Ecto neural progenitor cell (in vitro differentiated cells): ENCODE measurements at places on chromosomes 3 and 15.

GRCh38 chr3:31671976-31672375 is 139.3 kb downstream of the STT3B start:
- no peak for DNase-seq

- DNase-seq: no peak
Observed at GRCh38 chr15:48868536-48868935, 9.4 kb upstream of the EID1 start.

GRCh38 chr15:76993114-76993725 is 1.7 kb upstream of the PSTPIP1 start:
- no peak for DNase-seq

GRCh38 chr3:31754575-31755278 is 222.0 kb downstream of the STT3B start:
- DNase-seq: no peak

- DNase-seq: peak; percentile 17
Observed at GRCh38 chr3:134627831-134628230, 23.0 kb downstream of the KY start.

DNA sequence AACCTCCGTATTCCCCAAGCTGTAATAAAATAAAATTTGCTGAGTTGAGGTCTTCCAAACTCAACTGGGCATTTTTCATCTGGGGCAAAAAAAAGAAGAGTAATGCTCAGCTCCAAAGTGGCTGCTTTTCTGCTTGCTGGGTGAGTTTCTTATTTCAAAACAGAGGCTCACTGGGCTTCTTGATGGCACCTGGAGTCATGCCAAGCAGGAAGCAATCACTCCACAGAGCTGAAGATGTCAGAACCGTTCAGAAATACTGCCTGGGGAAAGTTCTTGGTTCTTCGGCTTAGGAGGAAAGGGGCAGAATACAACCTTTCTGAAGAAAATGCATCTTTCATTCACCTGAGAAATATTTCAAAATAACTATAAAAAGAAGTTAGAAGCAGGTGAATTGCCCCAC is 4.1 kb downstream of the CCR9 start:
- no peak for DNase-seq

DNA sequence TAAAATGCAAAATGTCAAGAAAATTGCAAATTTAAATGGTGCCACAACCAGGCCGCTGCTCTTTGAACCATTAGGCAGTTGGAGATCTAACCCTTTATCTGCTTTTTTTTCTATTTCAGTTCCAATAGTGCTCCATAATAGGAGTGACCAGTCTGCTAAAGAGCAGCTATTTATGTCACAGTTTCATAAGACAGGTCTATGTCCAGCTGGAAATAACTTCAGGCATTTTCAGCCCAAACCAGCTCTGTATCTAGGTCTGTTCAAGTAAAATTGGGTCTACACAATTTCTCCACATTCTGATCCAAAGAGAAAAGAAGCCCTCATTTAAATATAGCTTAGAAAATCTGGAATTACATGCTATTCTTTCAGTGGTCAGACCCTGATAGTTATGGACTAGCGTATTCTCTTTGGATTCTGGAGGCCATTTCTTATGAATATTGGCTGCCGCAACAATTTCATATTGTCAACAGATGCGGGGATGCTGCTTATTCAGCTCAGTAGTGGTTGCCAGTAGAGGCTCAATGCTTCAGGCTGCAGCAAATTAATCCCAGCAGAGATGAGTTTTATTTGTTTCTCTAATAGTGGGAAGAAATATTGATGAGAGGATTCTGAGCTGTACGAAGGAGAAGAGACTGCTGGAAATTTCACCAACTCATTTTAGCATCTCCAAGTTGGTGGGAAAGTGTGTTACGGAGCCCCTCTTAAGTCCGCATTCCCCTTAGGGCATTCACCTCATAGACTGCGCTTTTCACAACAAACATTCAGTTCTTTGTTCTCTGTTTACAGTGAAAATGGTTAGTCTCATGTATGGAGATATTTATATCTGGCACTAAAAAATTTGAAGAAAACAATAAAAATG is 887.0 kb downstream of the ROBO1 start:
- no peak for DNase-seq

- no peak for DNase-seq
Observed at GRCh38 chr3:128485282-128486204, 7.5 kb downstream of the GATA2 start.

- DNase-seq: no peak
Observed at GRCh38 chr15:31207246-31207645, 105.7 kb upstream of the TRPM1 start.

DNA sequence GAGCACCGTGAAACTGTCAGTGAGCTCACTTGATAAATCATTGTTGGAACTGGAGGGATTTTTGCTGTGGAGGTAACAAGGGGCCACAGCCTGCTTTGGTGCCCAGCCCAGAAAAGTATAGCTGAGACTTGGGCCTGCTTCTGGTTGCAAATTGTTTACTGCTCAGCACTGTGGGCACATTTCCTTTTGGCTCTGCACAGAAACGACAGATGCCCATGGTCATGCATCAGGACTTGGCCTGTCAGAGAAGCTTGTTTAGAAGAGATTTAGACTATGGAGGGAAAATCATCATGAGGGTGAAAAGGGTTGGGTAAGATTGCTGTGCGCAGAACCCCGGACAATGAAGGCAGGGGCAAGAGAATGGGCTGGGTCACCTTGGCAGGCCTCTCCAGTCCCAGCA is 286.1 kb upstream of the CTNNB1 start:
- DNase-seq: no peak

- DNase-seq: no peak
Observed at GRCh38 chr15:93973287-93973686, 258.1 kb upstream of the MCTP2 start.

DNA sequence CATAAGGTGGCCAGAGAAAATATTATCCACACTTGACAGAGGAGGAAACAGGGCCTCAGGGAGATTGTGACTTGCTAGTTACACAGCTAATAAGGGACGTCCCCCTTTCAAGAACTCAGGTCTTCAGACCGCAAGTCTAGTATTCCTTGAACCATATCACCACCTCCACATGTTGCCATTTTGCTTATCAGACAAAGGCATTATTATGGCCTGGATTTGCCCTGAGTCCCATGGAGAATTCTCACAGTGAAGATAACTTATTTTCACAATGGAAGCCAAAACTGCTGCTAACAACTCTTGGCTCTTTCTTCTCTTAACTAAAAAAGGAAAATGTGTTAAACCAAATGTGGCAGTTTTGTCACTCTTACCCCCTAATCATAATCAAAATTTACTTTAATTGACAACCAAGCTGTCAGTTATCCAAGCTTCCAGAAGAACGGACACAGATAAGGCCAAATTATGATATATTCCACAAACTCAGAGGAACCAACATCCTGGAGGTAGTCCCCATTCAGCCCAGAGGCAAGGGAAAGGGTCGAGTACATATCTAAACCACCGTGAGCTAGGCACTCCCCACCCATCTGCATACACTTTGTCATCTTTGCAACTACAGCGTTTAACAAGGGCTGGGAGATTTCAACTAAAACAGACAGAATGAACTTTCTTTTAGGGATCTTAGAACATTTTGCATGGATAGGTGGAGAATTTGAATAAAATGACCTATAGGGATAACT is 63.6 kb upstream of the THBS1 start:
- no peak for DNase-seq

DNA sequence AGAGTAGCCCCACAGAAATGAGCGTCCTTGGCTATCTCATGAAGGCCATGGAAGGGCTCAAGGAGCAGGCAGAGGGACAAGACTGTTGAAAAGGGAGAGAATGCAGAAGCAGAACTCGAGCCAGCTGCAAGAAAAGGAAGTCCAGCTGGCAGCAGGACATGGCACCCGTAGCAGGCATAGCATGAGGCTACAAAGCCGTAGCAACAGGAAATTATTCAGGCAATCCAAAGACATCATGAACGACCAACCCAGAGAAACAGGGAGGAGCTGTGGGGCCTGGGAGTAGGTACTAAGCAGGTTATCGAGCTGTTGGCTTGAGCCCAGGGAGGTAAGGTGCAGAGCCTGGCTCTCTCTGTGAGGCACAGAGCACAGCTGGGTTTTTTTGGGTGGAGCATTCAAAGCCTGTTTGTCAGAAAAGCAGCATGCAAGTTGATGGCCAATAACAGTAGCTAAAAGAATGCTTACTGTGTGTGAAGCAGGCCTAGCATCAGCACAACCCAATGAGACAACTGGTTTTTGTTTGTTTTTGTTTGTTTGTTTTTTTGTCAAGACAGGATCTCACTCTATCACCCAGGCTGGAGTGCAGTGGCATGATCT is 144.0 kb upstream of the SMAD3 start:
- DNase-seq: no peak

- DNase-seq: no peak
Observed at GRCh38 chr15:99054025-99054387, 46.4 kb upstream of the PGPEP1L start.

GRCh38 chr15:69225355-69226022 is 65.1 kb downstream of the GLCE start:
- DNase-seq: no peak

GRCh38 chr3:105529456-105529855 is 162.7 kb downstream of the ALCAM start:
- no peak for DNase-seq

GRCh38 chr3:56860939-56861338 is 59.2 kb upstream of the ARHGEF3 start:
- no peak for DNase-seq

- peak; percentile 63 for DNase-seq
Observed at GRCh38 chr3:13884851-13885703, 5.2 kb upstream of the WNT7A start.

GRCh38 chr3:14871456-14872200 is 52.9 kb downstream of the FGD5 start:
- no peak for DNase-seq

DNA sequence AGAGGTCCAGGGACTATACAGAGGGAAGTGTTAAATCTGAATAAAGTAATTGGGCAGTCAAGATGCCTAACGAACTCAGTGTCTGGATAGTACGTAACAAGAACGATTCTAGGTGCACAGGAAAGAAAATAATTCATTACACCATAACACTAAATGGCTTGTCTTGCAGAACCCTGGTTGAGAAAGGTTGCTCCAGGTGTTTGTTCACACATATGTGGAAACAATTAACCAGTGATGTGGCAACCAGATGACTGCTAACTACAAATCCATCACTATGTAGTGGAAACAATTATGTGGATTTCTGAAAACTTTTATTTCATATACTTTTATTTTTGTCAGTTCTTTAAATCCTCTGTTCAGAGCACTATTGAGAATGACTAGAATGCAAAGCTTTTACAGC is 10.4 kb upstream of the HDC start:
- no peak for DNase-seq

- DNase-seq: no peak
Observed at GRCh38 chr3:71858503-71859122, 73.7 kb upstream of the PROK2 start.

DNA sequence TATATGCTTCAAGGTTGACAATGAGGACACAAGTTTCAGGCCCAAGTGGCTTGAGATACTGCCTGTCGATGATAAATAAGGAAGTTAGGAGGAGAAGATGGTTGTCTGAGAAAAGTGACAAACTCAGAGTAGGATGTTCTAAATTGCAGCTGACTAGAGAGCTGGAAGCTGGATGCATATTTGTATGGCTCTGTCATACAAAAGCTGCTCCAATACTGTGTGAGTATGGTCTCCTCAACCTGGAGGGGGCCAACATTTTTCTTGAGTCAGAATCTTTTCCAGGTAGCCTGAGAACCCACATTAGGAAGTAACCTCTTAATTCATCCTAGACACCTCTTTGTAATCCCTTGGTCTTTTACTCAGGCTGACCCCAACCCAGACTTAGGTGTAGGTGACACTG is 28.4 kb upstream of the TPRG1 start:
- DNase-seq: no peak
